ENCODE measurements at places on chromosomes 5 and 9. TPM values are rescaled to one million over a fixed set of nuclear protein-coding genes. Genes with fewer than 3 reads are reported as not detected.

DNA sequence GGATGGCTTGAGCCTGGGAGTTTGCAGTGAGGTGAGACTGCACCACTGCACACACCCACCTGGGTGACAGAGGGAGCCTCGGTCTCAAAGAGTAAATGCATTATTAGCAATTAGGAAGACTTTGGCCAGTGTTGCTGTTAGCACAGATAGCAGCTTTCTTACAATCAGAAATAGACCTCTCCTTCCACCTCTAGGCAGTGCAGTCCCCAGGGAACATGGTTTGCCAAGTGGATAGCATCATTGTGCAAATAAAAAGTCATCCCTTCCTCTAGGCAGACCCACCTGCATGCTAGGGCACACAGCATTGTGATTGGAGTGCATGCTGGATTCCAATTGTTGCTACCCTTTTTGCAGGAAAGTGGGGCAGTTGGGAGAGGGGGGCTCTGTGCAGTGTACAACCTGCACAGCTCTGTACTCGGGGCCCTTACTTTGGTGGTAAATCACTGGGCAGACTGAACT is 77.9 kb upstream of the KLF9 start:
- no peak for DNase-seq

- DNase-seq = no peak
Observed at GRCh38 chr5:135978212-135978631, 23.4 kb upstream of the LECT2 start.

GRCh38 chr5:39360471-39361111 is 3.7 kb downstream of the C9 start:
- DNase-seq = no peak

- DNase-seq = no peak
Observed at GRCh38 chr9:93464876-93465275, 11.5 kb upstream of the FAM120AOS start.

Gene EPB41L4B
- total RNA-seq = 0.62 TPM
